Fibroblast of skin of abdomen (primary cell): ENCODE measurements at places on chromosomes 5 and 9.
A peak's percentile ranks its signal among the peaks of the same experiment; 100 is the strongest.

- DNase-seq: peak; percentile 82
Measured at GRCh38 chr5:114361724-114362196, at the start of gene KCNN2. TSS of gene KCNN2 (plus strand) at chr5:114362070. CDS start at chr5:114362140, 70 bp downstream.

DNA sequence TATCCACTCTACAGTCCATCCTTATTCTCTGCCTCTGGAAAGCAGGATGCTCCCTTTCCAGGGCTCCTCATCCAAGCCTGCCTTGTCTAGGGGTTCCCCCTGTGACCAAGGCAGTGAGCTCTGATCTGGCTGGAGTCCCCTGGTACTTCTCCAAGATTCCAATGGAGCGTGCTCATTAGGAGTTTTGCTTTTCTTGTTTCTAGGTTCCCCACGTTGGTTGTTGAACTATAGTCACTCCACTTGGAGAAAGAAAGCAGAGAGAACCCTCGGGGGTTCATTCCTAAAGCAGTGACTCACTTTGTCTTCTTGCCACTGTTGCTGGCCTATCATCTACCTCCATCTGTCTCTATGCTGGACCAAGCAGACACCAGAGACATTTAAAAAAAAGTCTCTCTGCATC lies 192.6 kb downstream of the TLE4 start:
- peak; percentile 96 for DNase-seq

- no peak for DNase-seq
Measured at GRCh38 chr5:96896276-96896675, 20.0 kb downstream of the ERAP2 start.

- peak; percentile 85 for DNase-seq
Measured at GRCh38 chr9:130845901-130846481, 10.9 kb downstream of the ABL1 start.

GRCh38 chr5:95948631-95949030 lies 13.0 kb downstream of the ELL2 start:
- DNase-seq: no peak

DNA sequence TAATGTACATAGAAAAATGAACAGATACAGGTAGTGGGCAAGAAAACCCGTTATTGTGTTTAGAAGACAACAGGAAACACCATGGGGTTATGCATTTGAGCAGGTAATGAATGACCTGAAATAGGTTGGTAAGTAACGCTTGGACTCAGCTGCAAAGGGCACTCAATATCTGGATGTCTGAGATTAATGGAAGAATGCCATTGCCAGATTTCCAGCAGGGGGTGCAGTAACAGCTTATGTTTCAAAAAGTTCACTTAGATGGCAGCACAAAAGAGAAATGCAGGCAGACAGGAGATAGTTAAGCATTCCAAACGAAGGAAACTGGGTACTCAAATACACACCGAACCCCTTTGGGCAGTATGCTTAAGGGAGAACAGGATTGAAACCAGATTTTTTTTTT lies 285.5 kb upstream of the VLDLR start:
- no peak for DNase-seq

- DNase-seq: no peak
Measured at GRCh38 chr9:99421369-99421768, 199.3 kb downstream of the SEC61B start.

GRCh38 chr9:24218656-24219055 lies 327.0 kb downstream of the IZUMO3 start:
- peak; percentile 1 for DNase-seq

- peak; percentile 38 for DNase-seq
Measured at GRCh38 chr5:16160706-16161105, 18.9 kb downstream of the MARCHF11 start.

GRCh38 chr5:171840711-171841522 lies 55.3 kb downstream of the SMIM23 start:
- no peak for DNase-seq

DNA sequence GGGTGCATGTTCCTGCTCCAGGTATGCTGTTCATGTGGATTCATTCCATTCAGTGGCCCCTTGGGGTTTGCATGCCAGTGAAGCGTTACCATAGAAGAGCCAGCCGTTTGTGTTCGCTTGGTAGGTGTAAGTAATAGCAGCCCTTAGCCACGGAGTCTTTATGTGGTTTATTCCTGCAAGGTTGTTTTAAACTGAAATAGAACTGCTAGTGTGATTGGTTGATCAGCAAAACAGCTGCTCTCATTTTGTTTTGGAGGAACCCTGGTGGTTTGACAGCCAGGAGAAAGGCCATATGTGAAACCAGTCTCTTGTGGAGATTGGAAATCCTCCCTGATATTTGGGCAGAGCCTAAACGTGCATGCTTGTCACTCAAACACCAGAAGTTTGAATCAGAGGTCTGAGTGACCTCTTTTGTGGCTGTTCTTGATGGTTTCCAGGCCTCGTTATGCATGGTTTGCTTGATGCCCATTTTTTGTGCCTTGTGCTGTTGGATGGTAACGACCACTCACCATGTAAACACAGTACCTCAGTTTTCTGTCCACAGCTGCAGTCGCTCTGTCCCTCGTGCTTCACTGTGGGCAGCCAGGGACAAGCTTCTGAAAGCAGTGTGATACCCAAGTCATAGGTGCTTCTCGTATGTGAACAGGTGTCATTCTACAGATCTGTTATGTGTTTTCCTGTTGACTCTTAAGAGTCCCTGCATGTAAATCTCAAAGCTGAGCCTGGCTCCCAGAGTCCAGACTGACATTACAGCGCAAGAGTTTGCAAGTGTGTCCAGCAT lies 58.3 kb upstream of the NXNL2 start:
- DNase-seq: peak; percentile 60

DNA sequence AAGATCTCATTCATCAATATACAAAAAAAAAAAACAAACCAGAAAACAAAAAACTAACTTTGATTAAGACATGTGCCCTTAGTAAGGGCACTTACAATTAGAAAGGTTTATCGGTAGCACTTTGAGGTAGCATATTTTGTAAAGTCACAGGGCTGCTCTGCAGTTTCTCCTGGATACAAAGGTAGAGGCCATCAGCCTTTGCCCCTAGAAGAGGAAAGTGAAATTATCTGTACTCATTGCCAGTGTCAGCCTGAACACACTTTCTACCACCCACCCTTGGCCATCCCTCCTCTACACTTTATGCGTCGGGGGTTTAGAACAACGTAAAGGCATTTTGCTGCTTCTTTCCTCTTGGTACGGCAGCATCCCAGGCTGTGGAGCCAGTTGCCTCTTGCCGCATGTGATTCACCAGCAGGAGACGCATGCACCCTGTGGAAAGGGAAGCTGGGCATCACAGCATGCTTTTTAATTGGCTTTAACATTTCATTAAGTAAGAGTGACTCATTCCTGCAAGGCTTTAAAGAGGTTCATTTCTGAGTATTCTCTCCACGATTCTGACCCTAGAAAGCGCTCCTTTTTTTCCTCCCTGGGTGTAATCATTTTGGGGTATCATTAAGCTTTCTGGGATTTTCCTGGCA lies 84.6 kb downstream of the CEMIP2 start:
- peak; percentile 67 for DNase-seq

- DNase-seq: peak; percentile 49
Measured at GRCh38 chr5:82885627-82886389, 191.4 kb downstream of the TMEM167A start.

DNA sequence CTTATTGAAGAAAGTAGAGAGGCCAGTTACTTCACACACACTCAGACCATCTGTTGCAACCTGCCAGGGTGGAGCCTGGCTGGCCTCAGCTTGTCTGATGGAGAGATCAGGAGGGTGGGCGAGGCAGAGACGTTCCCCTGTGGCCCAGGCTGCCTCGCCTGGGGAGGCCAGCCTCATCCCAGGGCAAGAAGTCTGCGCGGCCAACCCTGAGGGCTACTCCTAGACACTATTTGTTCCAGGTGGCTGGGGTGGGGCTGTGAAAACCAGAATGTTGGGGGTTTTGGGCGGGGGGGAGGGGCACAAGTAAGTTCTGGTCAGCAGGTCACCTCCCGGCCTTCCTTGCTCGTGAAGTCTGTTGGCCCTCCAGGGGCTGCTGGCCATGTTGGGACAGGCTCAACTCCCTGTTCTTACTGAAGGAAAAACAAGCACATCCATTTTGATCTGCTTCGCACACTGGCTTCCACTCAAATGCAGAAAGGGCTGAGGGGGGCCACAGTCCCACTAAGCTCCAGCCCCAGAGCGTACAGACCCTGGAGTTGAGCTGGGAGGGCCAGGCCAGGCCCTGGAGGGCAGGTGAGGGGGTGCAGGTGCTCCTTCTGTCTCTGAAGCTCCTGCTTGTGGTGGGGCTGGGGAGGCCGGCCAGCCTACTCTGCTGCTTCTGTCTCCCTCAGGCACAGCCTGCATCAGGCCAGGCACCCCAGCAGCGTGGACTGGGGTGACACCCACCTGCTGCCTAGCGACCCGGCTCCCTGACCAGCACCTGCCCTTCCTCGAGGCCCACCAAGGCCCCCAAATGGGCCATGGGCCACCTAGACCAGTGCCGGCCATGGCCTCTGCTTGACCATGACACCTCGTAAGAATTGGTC lies 46.6 kb downstream of the SECISBP2 start:
- no peak for DNase-seq

GRCh38 chr5:1156754-1157460 lies 44.5 kb upstream of the SLC6A19 start:
- DNase-seq: no peak

- DNase-seq: no peak
Measured at GRCh38 chr5:109291090-109291489, 118.7 kb downstream of the PJA2 start.

- no peak for DNase-seq
Measured at GRCh38 chr5:114418176-114419066, 56.6 kb downstream of the KCNN2 start.

DNA sequence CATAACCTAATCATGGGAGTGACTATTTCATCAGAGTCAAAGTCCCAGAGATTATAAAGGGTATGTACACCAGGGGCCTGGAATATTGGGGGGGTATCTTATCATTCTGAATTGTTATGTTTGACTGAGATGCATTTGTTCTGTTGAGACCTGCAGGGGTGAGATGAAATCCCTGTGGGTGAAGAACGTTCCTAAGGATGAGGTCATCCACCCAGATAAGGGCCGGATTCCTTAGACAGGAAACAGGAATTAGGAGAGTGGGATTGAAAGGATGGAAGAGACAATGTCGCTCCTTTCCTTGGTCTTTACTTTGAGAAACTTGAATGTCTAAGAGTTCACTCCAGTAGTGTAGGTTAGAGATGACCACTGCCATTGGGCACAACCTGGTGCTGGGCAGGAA lies 54.7 kb downstream of the GAS1 start:
- peak; percentile 29 for DNase-seq

GRCh38 chr5:58452566-58453258 lies 7.2 kb downstream of the PLK2 start:
- no peak for DNase-seq

DNA sequence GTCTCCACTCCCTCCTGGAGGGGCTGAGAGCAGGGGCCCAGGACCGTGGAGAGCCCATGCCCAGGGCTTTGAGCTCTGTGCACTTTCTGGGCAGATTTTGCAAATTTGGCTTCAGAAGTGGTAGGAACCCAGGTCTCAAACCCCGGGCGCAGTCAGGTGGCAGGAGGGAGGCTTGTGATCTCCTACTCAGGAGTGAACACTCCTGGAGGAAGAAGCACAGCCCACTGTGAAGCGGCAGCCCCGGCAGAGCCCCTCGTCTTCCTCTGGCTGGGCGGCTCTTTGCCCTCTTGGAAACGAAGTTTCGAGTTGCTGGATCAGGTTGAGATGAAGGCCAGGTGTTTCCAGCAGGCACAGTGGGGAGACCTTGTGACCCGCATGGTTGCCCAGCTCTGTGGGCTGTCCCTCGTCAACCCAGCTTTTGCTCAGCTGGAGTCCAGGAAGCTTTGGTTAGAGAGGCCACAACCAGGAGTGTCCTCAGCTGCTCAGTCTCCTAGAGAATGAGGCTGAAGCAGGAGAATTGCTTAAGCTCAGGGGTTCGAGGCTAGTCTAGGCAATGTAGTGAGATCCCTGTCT lies 48.5 kb downstream of the WNK2 start:
- no peak for DNase-seq

DNA sequence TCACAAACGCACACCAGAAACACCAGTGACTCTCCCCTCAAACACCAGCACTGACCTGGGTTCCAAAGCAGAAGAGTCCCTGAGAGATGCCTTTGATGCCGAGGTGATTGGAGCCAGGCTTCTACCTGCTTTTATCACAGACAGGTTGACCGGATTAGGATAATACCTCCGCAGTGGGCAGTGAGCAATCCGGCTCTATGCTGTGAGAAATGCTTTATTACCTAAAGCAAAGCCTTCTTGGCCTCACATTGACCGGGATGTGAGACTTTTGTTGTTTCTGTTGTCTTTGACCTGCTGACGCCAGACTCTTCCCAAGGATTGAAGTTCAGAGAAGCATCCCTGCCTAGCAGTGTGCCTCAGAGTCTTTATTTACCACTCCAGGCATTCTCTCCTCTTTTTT lies 320.3 kb upstream of the CLINT1 start:
- DNase-seq: no peak

DNA sequence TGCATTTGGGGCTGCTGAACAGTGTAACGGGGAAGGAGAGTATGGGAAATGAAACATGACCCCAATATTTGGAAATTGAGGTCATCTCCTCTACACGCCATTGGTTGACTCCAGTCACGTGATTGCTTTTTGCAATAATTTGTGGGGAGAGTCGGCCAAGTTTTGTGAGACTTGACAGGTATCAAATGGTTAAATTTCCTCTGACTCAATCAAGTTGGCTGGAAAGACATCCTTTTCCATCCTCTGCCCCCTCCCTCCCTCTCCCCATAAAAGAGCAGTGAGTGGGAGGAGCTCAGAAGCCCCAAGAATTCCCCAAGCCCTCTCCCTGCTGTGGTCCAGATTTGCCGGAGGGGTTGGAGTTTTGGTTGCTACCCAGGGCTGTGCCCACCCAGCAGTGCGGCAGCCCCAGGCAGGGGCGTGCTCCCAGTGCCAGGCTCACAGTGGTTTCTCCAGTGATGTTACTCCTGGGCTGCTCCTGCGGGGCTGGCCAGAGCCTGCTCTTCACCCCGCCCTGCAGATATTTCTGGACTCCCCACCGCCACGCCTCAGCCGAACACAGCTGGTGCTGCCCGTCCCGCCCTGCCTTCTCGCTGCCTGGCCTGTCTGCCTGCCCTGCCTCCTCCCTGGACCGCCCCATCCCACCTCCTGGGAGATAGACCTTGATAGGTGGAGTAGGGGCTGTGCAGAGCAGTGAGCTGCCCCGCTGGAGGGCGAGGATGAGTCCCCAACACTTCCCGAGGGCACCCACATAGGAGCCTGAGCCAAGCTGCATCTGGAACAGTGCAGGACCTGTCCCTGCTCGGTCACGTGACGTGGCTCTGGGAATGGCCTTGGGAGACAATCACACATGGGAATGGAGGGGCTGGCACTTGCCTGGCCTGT lies 3.4 kb downstream of the COL5A1 start:
- peak; percentile 99 for DNase-seq

- DNase-seq: no peak
Measured at GRCh38 chr5:139908749-139909148, 113.1 kb downstream of the PSD2 start.

DNA sequence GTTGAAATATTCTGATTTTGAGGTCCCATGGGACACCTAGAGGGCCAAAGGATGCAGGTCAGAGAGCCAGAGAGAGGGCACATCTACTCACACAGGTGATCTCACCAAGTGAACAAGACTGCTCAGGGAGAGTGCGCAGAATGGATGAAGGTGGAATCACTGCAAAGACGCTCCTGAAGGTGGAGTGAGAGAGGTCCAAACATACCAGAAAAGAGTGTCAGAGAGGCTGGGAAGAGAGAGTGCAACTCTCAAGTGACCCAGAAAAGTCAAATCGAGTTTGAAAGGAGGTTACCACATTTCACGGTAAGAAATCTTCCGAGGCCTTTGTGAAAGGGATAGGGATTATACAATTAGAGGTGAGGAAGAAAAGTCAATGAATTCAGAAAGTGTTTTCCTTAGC lies 173.4 kb downstream of the EPB41L4A start:
- no peak for DNase-seq
